NCI-H2107 (cell line): ENCODE measurements at places on chromosomes 7 and 10.

DNA sequence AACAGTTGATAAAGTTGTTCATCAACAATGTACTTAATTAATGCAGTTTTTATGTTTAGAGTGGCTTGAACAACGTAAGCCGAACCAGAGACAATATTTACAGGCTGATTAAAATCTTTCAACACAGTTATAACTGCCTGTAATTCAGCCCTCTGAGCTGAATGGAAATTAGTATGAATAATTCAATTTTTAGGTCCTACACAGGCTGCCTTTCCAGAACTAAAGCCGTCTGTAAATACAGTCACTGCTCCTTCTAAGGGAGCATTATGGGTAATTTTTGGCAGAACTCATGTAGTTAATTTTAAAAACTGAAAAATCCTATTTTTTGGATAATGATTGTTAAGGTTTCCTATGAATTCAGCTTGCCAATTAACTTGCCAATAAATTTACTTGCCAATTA lies 2.6 kb upstream of the GIMAP4 start:
- no peak for DNase-seq

- DNase-seq: no peak
Observed at GRCh38 chr7:3978839-3979238, 677.8 kb downstream of the SDK1 start.

DNA sequence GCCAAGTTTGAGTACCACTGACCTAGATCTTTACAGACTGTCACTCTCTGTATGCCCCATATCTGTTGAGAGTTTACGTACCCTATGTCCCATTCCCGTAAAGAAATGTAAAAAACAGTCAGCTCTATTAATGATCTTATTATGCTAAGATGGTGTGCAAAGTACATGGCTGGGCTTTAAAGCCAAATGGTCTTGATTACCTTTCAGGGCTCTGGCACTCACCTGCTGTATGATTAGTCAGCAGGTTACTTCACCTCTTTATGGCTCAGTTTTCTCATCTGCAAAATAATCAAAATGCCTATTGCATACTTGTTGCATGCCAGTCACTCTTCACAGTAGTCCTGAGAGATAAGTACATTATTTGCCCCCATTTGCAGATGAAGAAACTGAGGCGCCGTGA lies 54.2 kb downstream of the LHFPL3 start:
- DNase-seq: no peak

DNA sequence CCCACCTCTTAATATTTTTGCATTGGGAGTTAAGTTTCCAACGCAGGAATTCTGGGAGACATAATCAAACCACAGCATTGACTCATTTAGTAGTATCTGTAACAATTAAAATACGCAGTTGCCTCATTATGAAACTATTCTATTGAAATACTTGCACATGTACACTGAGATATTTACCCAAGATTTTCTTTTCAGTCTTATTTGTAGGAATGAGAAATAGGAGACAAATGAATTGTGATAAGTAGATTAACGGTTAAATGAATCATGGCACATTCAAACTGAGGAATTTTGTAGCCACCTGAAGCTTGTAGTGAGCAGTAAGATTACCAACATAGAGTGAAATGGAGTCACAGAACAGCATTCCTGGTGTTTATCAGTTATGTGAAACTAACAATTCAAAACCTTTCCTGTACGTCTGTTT lies 18.1 kb downstream of the RP9 start:
- DNase-seq: no peak

- DNase-seq: no peak
Observed at GRCh38 chr7:84196084-84196503, 1.5 kb upstream of the SEMA3A start.

DNA sequence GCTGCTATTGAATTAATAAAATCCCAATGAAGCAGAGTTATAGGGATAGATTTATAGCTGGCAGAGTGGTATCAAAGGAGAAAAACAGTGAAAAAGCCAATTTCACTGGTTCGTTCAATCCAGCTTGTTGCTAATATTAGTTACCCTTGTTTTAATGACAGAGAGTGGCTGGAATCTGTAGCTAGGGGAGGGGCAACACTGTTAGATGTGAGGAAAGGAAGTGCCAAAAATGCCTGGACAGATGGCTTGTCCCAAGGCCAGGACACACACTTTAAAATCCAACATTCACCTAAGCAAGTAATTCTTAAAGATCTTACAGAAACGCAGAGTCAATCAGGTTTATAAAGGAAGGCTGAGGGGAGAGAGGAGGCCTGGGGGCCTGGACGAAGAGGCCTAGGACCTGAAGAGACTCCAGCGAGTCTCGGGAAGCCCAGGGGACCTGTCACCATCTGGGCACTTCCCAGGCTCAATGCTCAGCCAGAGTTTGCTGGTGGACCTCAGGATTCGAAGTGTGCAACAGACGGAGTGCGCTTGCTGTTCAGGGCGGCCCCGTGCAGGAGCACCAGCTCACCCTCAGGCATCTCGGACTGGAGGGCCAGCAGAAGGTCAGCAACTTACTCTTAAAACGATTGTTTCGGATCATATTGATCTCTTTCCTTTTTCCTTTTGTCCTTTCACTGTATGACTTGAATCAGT lies 36.7 kb downstream of the TMEM248 start:
- no peak for DNase-seq

DNA sequence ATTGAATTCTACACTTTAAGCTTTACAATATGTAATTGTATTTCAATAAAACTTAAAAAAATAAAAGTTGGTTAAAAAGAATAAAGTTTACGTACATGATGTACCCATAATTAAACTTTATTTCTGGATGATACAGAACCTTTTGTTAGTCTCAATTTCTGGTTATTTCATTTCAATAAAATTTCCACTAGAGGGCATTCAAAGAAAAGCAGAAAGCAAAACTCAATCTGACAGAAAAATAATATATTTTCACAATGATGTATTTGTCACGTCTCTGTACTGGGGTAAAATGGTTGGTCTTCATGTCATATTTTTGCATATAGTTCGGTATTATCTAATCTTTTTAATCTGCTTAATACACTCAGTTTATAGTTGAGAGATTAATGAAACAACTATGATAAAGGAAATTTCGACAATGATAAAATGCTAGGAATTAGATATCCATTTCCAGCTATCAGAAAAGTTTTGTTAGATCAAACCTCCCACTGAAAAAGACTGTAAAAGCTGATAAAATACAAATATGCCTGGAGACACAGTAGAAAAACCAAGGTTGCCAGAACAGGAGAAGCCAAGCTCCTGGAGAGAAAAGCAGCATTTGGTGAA lies 27.4 kb downstream of the ASZ1 start:
- no peak for DNase-seq

- DNase-seq: no peak
Observed at GRCh38 chr7:140673063-140673773, 473 bp downstream of the ADCK2 start.

DNA sequence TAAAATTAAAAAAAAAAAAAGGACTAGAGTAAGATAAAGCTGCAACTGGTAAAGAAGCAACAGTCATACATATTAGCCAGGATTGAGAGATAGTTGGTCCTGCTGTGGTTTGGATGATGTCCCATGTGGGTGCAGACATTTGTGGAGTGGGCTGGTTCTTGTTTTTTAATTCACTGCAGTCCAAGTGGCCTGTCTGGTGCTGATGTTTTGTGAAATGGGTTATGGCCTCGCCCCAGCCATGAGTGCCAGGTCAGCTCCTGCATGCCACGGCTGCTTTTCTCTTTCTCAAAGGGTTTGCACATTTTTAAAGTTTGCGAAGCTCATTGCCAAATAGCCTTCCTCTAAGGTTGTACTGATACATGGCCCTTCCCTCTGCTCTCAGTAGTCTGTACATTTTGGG lies 14.1 kb upstream of the BTBD16 start:
- DNase-seq: no peak

GRCh38 chr10:7445474-7446185 lies 34.8 kb upstream of the SFMBT2 start:
- DNase-seq: no peak

- DNase-seq: no peak
Observed at GRCh38 chr10:7306616-7307015, 104.2 kb downstream of the SFMBT2 start.

GRCh38 chr7:151082141-151083070 lies 887 bp downstream of the TMUB1 start:
- no peak for DNase-seq

DNA sequence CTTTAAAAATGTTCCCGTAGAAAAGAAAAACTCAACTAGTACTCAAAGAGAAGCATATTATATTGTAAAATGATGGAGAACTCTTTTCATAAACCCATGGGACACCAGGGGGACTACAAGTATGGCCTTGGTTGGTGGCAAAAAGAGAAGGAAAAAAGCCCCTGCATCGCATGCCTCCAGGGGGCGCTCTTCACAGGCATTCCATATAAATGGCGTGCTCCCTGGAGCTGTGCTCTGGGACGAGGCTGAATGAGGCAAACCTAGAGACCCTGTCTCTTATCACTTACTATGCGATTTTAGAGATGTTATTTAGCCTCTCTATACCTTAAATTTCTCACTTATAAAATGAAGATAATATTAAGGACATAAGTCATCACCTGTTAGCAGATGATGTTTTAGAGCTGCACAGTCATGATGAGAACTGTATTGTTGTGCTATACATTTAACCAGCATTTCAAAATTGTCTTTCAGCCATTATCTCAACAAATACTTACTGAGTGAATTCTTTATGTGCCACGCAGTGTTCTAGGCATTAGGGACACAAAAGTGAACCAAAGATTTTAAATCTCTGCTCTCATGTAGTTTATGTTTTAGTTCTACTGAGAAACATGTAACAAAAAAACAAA lies 105.8 kb downstream of the ARHGAP21 start:
- DNase-seq: no peak

- DNase-seq: no peak
Observed at GRCh38 chr7:72405871-72406270, 6.3 kb downstream of the CALN1 start.

- DNase-seq: no peak
Observed at GRCh38 chr7:14622559-14622958, 280.0 kb downstream of the DGKB start.

GRCh38 chr10:1109795-1110673 lies 53.8 kb downstream of the WDR37 start:
- DNase-seq: peak; percentile 3

- DNase-seq: no peak
Observed at GRCh38 chr10:2938869-2939268, 128.5 kb upstream of the PFKP start.

GRCh38 chr10:121787169-121787568 lies 140.7 kb downstream of the ATE1 start:
- no peak for DNase-seq

DNA sequence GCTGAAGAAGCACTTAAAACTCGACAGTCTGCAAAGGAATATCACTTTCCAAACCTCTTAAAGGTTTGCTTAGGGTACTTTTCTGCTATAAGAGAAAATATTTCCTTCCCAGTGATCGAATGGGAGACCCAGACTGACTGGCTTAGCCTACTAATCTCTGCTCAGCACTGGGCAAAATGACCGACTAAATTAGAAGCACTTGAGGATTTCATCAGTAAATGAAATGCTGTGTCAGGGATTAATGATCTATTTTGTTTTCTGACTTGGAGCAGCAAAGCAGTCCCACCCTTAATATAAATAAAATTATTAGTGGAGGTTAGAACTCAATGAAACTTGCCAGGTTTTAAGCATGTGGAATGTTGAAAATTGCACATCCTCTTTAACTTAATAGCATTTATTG lies 411.6 kb downstream of the NEBL start:
- DNase-seq: no peak

GRCh38 chr7:88599528-88599927 lies 160.0 kb upstream of the ZNF804B start:
- DNase-seq: no peak
